Dermis lymphatic vessel endothelial cell (primary cell): ENCODE measurements at places on chromosomes 2 and 18. TPM values are rescaled to one million over a fixed set of nuclear protein-coding genes. Genes with fewer than 3 reads are reported as not detected.

TMEM200C gene
- total RNA-seq, result not detected in 2 replicates

GNLY gene
- total RNA-seq, result not detected in 2 replicates

HNMT gene
- 4.0 and 4.4 TPM in 2 replicates for total RNA-seq

CCDC68 gene
- total RNA-seq, result 0.34 and 1.4 TPM in 2 replicates

FAM110C gene
- total RNA-seq, result under 0.01 and 0.17 TPM in 2 replicates

ACKR3 gene
- total RNA-seq, result 6.4 and 13.4 TPM in 2 replicates

ZNF512 gene
- total RNA-seq, result 17.3 and 20.6 TPM in 2 replicates

MLPH gene
- total RNA-seq, result 0.52 and 3.3 TPM in 2 replicates

ATP8B1 gene
- 20.4 and 31.9 TPM in 2 replicates for total RNA-seq

RGPD4 gene
- total RNA-seq, result not detected in 2 replicates

SKOR2 gene
- not detected in 2 replicates for total RNA-seq

CCDC85A gene
- total RNA-seq, result 0.69 and 1.5 TPM in 2 replicates
